Stimulated activated CD8-positive, alpha-beta memory T cell treated with anti-CD3 and anti-CD28 coated beads, Interleukin-4, amount 100 ng/mL, for 1 hour (primary cell): ENCODE measurements at places on chromosomes 7 and 10.

- DNase-seq = no peak
Measured at GRCh38 chr7:116499168-116500077, at the start of gene CAV2. Gene CAV2 (plus strand): TSS chr7:116499738. CDS start chr7:116499782, 44 bp downstream.

GRCh38 chr7:17674166-17674942, 265.9 kb downstream of the SNX13 start:
- DNase-seq = no peak

DNA sequence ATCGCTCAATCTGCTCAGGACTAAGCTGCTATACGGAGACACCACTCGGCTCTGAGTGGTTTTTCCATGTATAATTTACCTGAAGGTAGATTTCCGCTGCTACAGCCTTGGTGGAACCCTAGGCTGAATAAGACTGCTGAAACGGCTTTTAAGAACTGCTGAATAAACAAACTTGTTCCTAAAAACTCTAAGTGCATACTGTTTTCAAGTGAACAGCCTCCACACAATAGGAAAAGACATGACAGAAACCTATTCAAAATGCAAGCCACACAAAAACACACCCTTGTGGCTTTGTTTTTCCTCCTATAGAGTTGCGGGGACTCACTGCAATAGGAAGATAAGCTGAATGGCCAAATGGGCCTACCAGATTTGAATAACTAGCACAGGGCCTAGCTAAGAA, 117.2 kb downstream of the UBE2H start:
- DNase-seq = no peak

DNA sequence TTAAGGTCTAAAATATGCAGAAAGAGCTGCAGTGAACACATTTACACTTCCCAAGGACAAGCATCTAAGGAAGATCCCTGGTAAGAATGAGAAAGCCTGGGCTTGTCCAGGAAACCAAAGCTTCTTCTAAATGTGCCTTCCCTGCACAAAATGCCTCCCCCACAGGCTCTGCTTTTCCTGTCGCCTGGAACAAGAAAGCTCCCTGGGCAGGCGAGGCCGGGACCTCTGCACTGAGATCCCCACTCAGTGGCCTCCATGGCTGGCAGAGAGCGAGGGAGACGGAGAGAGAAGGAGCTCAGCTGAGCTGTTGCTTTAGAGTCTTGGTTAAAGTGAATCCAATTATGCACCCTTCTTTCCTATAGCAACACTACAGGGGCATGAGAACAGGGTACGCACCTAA, 75.6 kb downstream of the AMZ1 start:
- no peak for DNase-seq

DNA sequence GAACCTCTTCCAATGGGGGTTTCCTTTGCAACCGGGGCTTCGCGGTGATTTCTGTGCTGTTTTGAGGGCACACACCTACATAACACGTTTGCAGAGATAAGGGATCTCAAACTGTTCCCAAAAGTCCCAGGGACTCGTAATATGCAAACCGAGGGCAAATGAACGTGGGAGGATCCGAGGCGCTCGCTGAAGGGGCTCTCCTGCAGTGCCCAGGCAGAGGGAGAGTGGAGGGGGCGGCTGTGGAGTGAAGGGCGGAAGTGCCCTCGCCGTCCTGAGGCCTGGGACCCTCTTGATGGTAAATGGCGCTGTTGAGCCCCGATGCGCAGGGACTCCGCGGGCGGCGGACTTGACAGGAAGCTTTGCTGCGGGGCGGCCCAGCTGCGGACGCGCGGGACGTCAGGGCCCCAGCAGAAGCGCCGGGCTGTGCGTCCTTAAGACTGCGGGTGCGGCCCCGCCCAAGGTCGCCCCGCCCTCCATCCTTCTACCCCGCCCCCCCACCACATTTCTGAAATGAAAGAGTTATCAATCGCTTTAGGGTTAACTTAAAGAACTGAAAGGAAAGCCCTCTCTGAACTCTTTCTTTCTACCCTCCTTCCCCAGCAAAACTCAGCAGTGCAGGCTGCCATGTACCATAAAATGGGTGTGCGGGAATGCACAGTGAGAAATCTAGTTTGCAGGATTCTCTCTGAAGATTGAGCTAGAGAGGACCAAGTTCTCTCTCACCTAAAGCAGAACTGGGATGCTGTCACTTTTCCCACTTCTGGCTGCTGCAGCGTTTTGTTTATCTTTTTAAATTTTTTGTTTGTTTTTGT, 151.8 kb upstream of the YAE1 start:
- no peak for DNase-seq

- no peak for DNase-seq
Measured at GRCh38 chr10:64762861-64763260, 1241.7 kb downstream of the REEP3 start.

DNA sequence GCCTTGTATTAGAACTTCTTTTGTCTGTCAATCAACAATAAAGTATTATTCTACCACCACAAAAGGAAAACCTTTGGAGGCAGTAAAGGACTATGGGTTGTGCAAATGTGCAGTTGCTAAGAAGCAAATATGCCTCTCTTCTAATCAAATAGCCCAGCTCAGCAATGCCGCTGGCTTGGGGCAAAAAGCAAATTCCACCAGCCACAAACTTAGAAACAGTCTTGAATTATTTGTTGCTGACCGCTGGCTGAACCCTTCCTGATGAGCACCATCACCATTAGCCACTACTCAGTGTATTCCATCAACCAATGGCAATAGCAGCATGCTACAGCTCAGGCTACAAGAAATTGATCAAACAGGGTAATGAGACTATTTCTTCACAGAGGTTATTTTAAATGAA, 51.0 kb downstream of the SKAP2 start:
- no peak for DNase-seq

DNA sequence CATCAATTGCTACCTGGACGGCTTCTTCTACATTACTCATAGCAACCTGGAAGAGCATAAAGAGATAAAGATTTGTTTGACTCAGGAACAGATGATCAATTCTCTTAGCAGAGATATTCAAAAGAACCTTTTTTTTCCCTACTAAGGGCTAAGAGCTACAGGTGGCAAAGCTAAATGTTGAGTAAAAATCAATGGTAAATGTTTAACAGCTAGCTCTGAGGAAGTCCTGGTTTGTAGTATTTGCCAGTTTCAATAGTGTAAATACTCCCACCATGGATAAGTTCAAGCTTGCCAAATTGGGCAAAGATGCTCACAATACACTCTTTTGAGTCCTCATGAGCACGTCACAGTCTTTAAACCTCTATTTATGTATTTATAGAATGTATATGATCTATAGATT, 64.0 kb downstream of the AKR1E2 start:
- DNase-seq = no peak

DNA sequence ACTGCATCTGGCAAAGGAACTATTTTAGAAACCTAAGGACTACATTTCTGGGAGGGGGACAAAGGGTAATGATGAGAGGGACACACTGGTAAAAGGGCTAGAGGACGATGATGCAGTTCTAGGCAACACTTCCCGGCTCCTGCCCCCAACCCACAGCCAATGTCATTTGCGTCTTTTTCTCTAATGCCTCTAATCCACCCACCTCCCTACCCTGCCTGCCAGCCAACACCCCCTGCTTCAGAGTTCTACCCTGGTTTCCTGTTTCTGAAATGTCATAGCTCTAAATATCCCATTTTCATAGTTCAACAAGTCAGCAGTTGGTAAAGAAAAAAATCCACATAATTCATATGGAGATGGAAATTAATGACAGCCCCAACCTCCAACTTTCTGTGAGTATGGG, 79.0 kb downstream of the KIAA1549 start:
- DNase-seq = no peak

- no peak for DNase-seq
Measured at GRCh38 chr10:77506517-77507200, 130.9 kb downstream of the KCNMA1 start.

DNA sequence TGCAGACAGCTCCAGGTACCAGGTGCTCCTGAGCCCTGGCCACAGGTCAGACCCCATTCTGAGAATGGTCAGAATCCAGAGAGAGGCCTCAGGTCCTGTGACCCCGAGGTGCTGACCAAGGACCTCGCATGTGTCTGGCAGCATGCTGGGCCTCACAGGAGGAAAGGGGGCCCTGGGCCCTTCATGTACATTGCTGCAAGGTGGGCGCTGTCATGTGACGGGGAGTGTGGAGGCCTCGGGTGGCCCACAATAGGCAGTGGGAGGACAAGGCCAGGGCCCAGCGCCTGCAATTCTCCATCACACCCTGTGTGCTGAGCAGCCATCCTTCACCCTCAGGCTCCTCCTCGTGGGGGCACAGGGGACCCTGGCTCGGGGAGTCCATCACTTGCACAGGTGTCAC, 15.5 kb upstream of the RET start:
- no peak for DNase-seq

DNA sequence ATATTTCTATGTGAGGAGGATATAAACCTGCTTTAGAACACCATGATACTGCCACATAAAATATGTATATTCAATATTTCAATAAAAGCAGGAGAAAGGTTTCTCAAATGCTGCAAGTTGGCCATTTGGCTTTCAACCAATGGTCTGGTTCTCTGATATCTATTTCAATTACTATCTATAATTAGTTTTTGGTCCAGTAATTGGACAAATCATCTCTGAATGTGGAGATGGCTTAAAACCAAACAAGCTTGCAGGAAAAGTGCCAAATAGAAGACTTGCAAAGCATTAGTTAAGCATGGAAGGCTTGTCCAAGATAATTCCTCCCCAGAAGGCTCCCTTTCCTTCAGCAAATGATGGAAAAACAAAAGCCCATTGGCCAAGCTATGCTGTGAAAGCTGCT, 140.1 kb downstream of the CPEB3 start:
- DNase-seq = no peak

DNA sequence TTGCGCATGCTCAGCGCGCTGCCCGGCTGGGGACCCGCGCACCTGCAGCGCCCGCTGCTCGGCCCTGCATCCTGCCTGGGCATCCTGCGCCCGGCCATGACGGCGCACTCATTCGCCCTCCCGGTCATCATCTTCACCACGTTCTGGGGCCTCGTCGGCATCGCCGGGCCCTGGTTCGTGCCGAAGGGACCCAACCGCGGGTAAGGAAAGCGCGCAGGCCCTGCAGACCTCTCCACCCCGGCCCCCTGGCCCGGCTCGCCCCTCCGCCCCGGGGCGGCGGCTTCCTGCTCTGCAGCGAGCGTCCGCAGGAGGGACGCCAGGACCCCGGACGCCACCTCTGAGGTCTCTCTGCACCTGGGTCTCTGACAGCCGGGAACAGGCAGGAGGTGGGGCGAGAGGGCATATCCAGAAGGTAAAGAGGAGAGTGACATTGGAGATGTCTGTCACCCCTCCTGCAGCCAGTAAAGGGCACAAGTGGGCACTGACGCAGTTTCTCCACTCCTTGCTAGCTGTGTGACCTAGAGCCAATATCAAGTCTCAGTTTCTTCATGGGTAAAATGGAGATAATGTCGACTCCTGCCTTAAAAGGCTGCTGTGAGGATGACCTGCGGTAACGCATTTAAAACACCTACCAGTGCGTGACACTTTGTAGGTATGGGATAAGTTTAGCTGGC, 338 bp downstream of the ATP6V0E2 start:
- no peak for DNase-seq

DNA sequence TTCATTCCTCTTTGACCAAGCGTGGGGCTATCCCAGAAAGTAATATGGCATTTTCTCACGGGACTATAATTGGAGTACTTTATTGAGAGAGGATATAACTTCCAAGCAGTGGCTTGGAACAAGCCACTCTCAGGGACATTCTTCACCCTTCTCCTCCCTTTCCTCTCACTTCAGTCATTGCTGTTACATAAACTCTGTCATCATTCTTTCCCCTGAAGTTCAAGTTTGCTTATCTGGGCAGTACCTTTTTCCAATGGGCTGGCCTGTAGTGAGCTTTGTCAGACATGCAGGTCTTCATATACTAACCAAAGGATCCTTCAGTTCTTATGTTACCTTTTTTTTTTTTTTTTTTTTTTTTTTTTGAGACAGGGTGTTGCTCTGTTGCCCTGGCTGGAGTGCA, 58.7 kb upstream of the KMT2E start:
- DNase-seq = no peak

DNA sequence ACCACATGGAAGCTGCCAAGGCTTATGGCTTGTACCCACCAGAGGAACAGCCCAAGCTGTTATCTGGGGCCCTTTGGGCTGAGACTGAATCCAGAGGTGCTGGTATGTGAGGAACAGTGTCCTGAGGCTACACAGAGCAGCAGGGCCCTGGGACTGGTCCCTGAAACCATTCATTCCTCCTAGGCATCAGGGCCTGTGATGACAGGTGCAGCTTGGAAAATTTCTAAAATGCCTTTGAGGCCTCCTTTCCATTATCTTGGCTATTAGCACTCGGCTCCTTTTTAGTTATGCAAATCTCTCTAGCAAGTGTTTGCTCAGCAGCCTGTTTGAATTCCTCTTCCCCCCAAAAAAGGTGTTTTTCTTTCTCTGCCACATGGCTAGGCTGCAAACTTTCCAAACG, 1151.7 kb upstream of the LRRN3 start:
- no peak for DNase-seq

DNA sequence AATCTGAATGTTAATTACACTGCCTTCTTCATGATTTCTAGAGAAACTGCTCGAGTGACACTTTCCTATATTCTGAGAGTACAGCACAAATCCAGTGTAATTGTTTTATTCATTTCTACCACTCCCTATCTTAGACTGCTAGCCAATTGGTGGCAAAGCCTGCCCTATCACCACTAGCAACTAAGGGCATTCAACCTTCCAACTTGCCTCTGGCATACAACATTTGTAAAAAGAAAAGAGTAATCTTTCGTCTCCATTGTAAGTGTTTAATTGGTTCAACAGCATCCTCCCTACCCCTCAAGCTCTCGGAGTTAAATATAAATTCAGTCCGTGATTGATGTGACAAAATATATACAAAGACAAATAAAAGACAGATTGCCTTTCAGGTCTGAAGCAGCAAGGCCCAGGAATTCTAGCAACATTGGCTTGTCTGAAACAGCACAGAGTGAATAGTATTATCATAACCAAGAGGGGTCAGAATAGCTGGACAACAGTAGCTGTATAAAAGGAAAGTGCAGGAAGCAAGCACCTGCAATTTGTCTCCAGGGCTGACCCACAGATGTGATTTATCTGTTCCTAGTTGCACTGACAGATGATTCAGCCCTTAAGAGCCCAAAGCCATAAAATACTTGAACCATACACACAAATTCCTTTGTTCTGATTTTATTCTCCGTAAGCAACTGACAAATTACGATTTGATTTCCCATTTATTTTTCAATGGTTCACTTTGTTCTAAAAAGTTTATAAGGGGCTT, 47.6 kb upstream of the ANKRD1 start:
- no peak for DNase-seq

DNA sequence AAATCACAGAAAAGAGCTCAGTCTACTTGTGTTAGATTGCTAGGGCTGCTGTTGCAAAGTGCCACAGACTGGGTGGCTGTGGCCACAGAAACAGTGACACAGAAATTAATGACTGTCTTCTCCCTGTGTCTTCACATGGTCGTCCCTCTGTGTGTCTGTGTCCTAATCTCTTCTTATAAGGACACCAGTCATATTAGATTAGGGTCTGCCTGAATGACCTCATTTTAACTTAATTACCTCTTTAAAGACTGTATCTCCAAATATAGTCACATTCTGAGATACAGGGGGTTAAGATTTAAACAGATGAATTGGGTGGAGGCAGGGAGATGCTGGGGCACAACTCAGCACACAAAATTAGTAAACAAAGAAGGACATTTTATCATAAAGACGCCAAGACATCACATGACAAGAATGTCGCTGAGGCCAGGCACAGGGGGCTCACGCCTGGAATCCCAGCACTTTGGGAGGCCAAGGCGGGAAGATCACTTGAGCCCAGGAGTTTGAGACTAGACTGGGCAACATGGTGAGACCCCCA, 23.3 kb upstream of the PARD3 start:
- DNase-seq = no peak
